ENCODE measurements at places on chromosomes 11 and 22.

DNA sequence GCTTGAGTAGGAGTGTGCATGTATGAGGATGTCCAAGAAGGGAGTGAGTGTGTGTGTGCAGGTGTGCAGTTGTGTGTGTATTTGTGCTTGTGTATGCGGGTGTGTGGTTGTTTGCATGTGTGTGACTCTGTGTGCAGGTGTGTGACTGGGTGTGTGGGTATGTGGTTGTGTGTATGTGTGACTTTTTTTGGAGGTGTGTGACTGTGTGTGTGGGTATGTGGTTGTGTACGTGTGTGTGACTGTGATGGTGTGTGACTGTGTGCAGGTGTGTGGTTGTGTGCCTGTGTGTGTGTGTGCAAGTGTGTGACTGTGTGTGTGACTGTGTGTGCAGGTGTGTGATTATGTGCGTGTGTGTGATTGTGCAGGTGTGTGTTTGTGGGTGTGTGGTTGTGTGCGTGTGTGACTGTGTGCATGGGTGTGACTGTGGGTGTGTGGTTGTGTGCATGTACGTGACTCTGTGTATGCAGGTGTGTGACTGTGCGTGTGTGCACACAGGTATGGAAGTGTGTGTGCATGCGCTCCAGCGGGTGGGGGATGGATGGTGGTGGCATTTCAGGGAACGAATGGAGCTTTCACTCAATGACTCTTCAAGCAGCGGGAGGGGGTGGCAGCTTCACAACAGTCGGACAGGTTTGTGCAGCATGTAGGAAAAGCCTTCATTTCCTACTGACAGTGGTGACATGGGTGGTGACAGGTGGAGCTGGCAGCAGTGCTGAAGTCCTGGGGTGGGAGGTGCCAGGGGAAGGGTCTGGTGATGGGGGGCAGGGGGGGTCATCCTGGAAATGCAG, 47.6 kb downstream of the CACNA1I start:
- no peak for DNase-seq

- DNase-seq: peak; percentile 99
These were observed at the start of gene STARD10 for GRCh38 chr11:72793425-72794367. Gene STARD10, minus strand, starts transcription at chr11:72794047. Its CDS starts 12,866 bp downstream, at chr11:72781181.

DNA sequence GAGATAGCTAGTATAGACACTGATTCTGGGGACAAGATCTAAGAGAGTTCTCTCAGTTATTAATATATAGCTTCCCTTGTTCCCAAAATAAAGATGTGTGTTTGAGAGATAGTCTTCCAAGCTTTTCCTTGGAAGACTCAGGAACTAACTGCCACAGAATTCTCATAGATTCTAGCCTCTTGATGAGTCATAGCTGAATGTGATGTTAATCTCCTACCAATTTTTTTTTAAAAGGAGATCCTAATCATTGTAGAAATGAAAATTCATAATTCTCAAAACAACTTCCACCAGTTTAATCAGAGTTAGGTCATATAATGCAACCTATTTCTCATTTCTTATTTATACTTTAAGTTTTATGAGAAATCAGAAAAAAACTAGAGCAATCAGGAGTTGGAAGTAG, 148.8 kb downstream of the JRKL start:
- no peak for DNase-seq

- no peak for DNase-seq
These were observed 2.9 kb downstream of the YDJC start for GRCh38 chr22:21626735-21627469.

DNA sequence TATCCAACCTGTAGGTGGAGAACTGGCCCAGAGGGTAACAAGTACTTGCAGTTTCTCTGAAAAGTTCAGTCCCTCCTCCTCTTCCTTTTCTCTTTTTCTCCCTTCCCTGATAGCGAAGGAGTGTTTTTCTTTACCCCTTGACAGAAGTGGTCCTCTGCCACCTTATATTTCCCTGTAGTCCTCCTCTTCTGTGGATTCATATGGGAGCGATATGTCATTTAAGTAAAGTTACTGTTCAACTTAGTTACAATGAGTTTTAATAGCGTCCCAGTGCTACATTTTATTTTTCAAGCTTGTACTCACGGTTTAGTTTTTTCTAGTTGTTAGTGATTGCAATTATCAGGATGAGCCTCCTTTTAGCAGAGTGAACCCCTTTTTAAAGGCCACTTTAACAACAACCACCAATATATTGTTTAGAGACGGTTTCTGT, 1.4 kb downstream of the PCF11 start:
- DNase-seq: no peak

DNA sequence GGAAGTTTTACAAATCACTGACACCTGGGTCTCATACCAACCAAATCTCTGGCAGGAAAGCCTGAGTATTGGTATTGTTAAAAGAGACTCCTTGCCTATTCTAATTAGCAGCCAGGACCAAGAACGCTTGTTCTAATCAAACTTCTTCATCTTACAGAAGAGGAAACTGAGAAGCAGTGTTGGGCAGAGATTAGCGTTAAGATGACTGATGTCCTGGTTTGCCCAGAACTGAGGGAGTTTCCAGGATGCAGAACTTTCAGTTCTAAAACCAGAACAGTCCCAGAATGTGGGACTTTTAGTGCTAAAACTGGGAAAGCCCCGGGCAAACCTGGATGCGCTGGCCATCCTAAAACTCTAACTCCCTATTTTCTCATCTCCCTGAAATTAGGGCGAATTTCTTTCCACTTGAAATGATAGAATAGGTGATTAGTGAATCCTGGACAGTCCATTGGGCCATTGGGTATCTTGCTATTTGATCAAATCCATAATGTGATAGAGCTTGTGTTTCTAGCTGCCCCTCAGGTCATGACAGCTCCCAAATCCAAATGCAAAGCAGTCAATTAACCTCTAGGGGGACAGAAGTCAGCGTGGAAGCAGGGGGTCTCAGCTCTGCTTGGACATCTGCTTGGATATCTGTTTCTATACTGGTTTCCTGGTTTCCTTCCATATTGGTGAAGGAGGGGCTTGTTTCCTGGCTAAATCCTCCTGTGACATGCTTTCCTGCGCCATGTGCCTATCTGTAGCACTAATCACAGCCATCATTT, 16.0 kb upstream of the TMPRSS13 start:
- DNase-seq: no peak

GRCh38 chr11:69874178-69874983, 55.2 kb upstream of the FGF3 start:
- no peak for DNase-seq

GRCh38 chr11:27217948-27218420, 145.0 kb downstream of the CCDC34 start:
- peak; percentile 69 for DNase-seq

DNA sequence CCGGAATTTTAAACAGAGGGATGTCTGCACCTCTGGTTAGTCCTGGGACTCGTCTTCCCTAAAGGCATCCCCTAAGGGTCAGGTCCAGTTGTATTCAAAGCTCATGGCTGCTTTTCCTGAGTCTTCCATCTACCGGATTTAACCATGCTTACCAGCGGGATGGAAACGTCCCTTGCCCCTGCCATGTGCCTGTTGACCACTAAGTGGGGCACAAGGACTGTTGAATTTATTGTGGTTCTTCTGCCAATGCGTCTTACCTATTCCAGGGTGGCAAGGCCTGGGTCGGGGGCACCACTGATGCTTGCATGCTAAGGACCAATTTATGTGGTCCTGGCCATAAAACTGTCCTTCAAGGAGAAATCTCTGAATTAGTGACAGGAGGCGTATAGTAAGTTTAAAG, 25.6 kb downstream of the ANKRD42 start:
- no peak for DNase-seq

GRCh38 chr22:21855676-21856075, 11.8 kb downstream of the MAPK1 start:
- DNase-seq: no peak

- DNase-seq: no peak
These were observed 31.4 kb downstream of the CBL start for GRCh38 chr11:119237515-119237914.

DNA sequence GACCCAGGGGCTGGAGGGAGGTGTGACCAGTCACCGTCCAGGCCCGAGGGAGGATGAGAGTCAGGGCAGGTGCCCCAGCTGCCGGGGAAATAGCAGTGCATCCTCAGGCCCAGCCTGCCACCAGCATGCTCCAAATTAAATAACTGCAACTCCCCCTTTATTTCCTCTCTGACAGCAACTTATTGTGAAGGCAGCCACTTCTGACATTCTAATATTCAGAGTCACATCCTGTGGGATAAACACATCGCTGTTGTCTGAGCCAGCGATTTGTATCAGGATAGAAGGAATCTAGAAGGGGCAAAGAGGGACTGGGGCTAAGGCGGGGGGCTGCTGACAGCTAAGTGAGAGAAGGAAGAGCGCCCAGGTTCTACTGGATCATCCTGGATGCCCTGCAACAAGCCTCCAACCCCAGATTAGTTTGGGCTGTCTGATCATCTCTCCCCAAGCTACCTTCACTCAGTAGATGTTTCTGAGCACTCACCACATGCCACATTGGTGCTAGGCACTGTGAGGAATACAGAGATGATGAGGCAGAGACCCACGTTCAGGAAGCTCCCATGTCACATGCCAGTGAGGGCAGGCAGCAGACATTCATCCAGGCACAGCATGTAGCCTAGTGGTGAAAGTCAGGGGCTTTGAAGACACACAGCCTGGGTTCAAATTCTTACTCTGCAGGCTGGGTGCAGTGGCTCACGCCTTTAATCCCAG, 214.1 kb downstream of the BUD13 start:
- DNase-seq: no peak

DNA sequence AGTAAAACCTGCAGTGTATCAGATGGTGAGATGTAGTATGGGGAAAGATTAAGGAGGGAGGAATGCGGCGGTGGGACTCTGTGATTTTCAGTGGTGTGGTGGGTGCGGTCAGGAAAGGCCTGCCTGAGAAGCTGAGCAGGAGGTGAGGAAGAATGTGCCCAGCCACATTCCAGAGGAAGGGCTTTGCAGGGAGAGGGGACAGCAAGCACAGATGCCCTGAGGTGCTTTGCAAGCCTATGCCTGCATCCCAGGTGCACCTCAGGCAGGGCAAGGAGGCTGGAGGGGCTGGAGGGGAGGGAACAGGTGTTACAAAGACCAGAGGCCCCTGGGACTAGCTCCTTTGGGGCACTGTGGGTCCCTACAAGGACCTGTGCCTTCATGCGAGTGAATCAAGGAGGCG, 42.1 kb downstream of the MYO7A start:
- peak; percentile 92 for DNase-seq

- DNase-seq: no peak
These were observed 16.2 kb downstream of the ARHGEF12 start for GRCh38 chr11:120352405-120352804.

GRCh38 chr22:32237906-32238305, 17.2 kb downstream of the SLC5A4 start:
- DNase-seq: peak; percentile 74

- DNase-seq: peak; percentile 34
These were observed 4.0 kb upstream of the MCAM start for GRCh38 chr11:119320776-119321524.

DNA sequence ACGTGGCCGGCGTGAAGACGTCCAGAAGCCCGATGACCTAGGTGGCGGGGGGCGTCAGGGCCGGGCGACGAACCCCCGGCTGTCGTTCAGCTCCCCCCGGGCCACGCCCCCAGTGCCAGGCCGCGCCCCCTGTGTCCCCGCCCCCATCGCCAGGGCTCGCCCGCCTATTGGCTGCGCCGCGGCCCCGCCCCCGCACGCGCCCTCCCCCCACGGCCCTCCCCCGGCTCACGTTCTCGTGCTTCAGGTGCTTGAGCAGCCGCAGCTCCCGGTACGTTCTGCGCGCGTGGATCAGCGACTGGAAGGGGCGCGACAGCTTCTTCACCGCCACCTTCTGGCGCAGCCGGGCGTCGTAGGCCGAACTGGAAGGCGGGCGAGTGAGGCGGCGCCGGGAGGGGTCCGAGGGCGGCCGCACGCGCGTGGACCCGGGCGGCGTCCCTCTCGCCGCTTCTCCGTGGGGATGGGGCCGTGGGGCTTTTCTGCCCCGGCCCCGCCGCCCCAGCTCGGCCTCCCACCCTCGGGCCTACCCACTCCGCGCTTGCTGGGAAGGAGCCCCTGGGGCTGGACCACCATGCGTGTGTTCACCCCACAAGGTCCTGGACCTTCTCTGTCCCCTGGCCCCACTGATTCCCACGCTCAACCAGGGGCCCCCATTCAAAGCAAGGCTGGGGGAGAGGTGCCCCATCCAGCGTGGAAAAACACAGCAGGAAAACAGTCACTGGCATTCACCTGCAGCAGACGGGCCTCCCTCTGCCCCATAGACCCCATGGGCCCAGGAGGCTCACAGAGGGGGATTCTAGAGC, 2.4 kb downstream of the MAPK11 start:
- peak; percentile 61 for DNase-seq

- no peak for DNase-seq
These were observed 54.1 kb downstream of the CEP164 start for GRCh38 chr11:117381481-117382387.

DNA sequence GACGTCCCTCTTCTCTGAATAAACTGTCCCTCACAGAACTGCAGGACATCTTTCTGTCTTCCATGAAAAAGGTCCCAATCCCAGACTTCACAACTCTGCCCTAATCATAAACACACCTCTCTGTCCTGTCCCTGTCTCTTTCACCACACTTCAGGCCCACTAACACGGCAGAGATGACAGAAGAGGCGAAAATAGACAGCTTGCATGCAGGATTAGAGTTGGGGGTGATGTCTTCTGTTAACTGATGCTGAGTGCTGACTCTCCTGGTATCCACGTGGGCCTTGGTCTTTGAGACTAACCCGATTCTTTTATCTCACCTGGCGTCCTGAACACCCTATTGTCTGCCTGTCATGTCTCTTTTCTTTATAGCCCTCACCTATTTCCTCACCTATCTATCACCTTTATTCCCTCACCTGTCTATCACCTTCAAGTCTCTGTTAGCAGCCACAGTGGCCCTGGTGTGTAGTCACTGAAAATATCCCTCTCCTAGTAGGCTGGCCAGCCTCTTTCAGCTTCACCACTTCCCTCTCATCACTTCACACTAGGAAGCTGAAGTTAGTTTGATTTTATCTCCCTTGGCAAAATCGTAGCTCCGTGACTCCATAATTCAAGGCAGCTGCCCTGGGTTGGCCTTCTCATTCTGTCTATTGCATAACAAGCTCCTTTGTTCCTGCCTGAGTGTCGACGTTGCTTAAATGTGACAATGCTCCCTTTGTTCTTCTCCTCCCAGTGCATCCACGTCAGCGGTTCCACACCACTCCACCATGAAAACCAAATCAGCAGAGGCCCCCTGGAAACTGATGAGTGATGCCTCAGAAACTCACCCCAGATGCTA, 30.6 kb upstream of the DRD2 start:
- peak; percentile 17 for DNase-seq

- DNase-seq: no peak
These were observed 35.5 kb downstream of the SLC22A9 start for GRCh38 chr11:63405114-63405513.

DNA sequence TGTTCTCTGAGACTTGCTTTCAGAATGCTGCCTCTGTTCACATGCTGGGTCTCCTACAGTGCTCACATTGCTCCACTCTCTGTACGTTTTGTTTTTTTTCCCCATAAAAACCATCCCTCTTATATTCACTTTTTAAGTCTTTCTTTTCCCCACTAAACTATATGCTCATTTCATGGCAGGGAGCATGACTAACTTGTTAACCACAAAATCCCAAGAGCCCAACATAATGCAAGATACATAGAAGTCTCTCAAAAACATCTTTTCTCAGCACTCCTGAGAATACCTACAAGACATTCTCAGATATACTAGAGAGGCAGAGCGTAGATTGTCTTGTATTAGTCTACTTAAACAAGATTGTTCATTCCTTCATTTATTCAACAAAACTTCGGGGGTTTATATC, 73.3 kb downstream of the FAM76B start:
- no peak for DNase-seq

All from trophoblast cell (in vitro differentiated cells and primary cell).